Urinary bladder (tissue), 4 donors: ENCODE measurements at places on chromosomes 5 and 9.

DNA sequence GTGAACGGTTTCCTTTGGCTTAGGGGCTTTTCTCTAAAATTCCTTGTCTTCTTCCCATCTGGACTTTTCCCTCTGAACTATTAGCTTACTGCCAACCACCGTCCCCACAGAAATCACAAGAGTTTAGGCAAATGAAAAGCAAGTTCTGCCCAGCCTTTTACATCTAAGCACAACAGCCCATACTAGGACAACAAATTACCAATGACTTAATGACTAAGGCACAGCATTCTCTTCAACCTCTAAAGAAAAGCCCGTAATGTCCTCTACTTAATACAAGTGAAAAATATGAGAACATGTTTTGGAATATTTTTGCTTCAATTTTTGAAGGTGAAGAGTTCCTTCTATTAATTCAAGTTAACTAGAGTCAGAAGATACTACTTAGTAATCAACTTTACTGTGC lies 1.2 kb downstream of the ZBTB5 start:
- DNase-seq: no peak

GRCh38 chr5:178215280-178216002 lies 11.1 kb downstream of the HNRNPAB start:
- DNase-seq: no peak

GRCh38 chr9:16680975-16681651 lies 189.4 kb downstream of the BNC2 start:
- DNase-seq: no peak

DNA sequence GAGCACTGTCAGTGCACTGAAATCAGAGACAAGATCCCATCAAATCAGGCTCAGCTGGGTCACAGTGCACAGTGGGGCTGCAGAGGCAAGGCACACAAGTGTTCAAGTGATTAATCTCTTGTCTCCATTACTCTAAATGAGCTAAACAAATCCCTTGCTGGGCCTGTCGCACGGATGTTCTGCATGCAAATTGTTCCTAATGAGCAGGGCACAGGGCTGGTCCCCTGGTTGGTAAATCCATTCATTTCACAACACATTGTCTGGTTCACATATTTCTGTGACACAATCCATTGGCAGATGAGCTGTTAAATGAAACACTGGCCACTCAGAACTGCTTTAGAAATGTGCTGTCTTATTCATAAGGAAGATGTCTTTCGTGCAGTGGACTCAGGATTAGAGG lies 167.9 kb upstream of the BRINP1 start:
- no peak for DNase-seq

DNA sequence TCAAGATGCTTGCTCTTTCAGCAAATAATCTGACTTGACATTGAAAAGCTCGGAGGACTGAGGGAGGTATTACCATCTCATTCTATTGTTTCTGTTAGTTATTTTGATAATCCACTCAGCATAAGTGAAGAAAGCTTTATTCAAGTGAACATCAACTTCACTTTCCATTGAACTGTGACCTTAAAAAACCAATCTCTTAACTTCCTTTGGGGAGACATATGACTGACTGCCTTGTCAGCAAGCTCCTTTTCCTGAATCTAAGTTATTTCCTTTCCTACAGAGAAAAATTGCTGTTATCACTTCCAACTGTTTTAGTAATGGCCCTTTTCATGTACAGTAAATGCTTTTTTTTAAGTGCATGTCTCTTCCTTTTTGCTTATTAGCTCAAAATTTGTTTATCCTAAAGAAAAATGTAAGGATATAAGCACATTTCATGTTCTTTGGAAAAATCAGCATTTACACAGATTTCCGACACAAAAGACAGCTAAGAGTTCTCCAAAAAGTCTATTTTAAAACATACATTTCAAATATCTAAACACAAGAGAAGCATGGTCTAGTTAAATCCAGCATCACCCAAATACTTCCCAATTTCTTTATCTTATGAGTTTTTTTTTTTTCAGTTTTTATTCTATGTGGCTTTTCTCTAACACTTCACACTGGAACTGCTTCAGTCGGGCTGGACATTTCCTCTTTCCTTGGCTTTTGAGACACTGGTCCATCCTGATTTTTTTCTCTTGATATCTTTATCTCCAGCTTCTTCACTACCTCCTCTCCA lies 117.9 kb upstream of the DAB2 start:
- DNase-seq: no peak
